GM12878 (cell line): ENCODE measurements at places on chromosomes 7 and 10. TPM values are rescaled to one million over a fixed set of nuclear protein-coding genes. Genes with fewer than 3 reads are reported as not detected.

- no peak overlapping the region for H3K4me3 ChIP-seq
- H3K36me3 ChIP-seq, result no peaks in the 10 kb centered on the region
- no peaks in the 10 kb centered on the region for H3K4me1 ChIP-seq
- DNase-seq, result no peak
These were observed 399.4 kb downstream of the PLXDC2 start for GRCh38 chr10:20215547-20216152.

DNA sequence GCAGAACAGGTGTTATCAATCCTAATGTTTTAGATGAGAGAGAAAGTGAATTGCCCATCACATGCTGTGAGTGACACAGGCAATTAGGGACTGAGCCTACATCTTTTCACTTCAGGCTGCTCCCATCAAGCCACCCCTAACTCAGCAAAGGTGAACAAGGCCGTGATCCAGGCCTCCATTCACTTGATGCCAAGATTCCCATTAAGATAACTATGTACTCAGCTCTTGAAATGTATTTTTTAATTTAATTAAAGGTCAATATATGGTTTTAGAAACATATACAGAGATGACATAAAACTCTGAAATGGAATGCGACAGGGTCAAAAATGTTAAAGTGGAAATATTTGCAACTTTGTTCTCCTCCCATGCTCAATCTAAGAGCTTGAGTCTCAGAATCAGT, 27.9 kb upstream of the UBE2H start:
- no peak overlapping the region for H3K4me3 ChIP-seq

GRCh38 chr7:43591558-43592180, 8.8 kb downstream of the STK17A start:
- H3K27ac ChIP-seq, result peak overlapping the region; percentile 98
- DNase-seq, result no peak
- peaks cover 9% of the 10 kb centered on the region; the same call in 1 of the 2 replicates for H3K36me3 ChIP-seq
- peaks cover 42% of the 10 kb centered on the region for H3K4me1 ChIP-seq
- H3K27me3 ChIP-seq, result no peaks in the 10 kb centered on the region

DNA sequence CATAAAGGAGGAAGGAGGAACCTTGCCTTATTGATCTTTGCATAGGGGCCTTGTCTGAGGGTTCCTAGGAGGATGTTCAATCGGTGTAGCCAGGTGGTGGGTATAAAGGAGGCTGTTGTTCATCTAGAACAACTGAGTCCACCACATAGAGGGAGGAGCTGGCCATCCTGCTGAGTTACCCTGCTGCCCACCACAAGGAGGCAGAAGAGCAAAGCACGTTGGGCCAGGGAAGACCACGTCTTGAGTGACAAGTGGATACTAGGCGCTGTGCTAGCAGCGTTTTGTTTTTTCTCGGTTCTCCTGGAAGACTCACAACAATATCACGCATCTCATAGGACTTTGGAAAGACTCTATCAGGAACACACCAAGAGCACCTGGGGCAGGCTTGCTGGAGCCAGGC, 20.0 kb downstream of the FOXI2 start:
- no peak for DNase-seq
- no peaks in the 10 kb centered on the region for H3K27me3 ChIP-seq
- no peak overlapping the region for H3K27ac ChIP-seq
- H3K36me3 ChIP-seq, result no peaks in the 10 kb centered on the region
- H3K4me1 ChIP-seq, result no peaks in the 10 kb centered on the region

- no peaks in the 10 kb centered on the region for H3K27me3 ChIP-seq
- H3K36me3 ChIP-seq, result no peaks in the 10 kb centered on the region
- no peak for DNase-seq
- H3K4me3 ChIP-seq, result no peak overlapping the region
- H3K4me1 ChIP-seq, result no peaks in the 10 kb centered on the region
These were observed 63.5 kb downstream of the FAM204A start for GRCh38 chr10:118278649-118279048.

- DNase-seq, result no peak
- H3K27ac ChIP-seq, result no peak overlapping the region
- H3K27me3 ChIP-seq, result no peaks in the 10 kb centered on the region
- H3K36me3 ChIP-seq, result no peaks in the 10 kb centered on the region; the same call in 1 of the 2 replicates
- H3K4me1 ChIP-seq, result no peaks in the 10 kb centered on the region
These were observed 485.3 kb downstream of the DNAJB6 start for GRCh38 chr7:157821959-157822687.

DNA sequence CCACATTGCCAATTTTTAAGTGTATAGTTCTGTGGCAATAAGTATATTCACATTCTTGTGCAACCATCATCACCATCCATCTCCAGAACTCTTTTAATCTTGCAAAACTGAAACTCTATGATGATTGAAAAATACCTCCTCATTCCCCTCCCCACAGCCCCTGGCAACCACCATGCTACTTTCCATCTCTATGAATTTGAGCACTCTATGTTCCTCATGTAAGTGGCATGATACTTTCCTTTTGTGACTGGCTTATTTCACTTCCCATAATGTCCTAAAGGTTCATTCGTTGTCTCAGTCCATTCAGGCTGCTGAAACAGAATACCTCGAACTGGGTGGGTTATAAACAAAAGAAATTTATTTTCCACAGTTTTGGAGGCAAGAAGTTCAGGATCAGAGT, 23.4 kb upstream of the EGR2 start:
- no peak overlapping the region for H3K27ac ChIP-seq
- H3K4me1 ChIP-seq, result no peaks in the 10 kb centered on the region
- H3K27me3 ChIP-seq, result no peaks in the 10 kb centered on the region

DNA sequence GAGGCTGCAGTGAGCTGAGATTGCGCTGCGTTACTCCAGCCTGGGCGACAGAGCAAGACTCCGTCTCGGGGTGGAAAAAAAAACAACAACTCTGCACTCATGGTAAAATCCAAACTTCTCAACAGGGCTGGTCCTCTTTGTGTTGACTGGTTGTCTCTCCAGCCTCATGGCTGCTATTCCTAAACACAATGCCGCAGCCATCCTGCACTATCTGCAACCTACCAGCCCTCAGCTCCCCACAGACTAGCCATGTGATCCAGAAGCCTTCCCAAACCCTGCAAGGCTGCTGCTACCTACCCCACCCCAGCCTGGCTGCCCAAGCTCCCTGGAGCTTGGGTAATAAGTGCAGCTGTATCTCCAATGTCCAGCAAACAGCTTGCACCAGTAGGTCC, 11.7 kb downstream of the ZYX start:
- H3K27me3 ChIP-seq, result no peaks in the 10 kb centered on the region
- no peak overlapping the region for H3K27ac ChIP-seq
- peaks cover 7% of the 10 kb centered on the region; the same call in 1 of the 2 replicates for H3K36me3 ChIP-seq
- H3K4me3 ChIP-seq, result no peak overlapping the region
- no peaks in the 10 kb centered on the region for H3K4me1 ChIP-seq
- DNase-seq, result no peak

- no peaks in the 10 kb centered on the region for H3K36me3 ChIP-seq
- no peaks in the 10 kb centered on the region for H3K27me3 ChIP-seq
- H3K27ac ChIP-seq, result no peak overlapping the region
- peaks cover 28% of the 10 kb centered on the region for H3K4me1 ChIP-seq
- no peak for DNase-seq
These were observed 123.9 kb downstream of the DOCK4 start for GRCh38 chr7:112082306-112082705.

DNA sequence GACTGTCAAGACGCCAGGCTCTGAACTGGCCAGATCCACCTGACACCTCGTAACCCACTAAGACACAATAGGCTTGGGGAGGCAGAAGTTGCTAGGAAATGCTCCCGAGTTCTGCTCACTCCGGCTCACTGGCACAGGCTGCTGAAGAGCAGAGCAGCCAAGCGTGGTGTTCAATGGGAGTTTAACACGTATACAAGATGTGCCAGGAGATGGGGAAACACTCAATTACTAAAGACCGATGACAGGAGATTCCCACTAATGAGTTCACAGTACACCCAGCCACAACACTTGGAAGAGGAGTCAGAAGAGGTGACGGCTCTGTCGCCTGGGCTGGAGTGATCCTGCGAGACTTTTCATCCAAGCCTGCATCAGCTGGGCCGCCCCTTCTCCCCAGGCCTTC, 303.4 kb downstream of the GFRA1 start:
- no peaks in the 10 kb centered on the region for H3K4me1 ChIP-seq
- no peak overlapping the region for H3K27ac ChIP-seq
- no peaks in the 10 kb centered on the region for H3K36me3 ChIP-seq
- no peak overlapping the region for H3K4me3 ChIP-seq
- DNase-seq, result no peak

DNA sequence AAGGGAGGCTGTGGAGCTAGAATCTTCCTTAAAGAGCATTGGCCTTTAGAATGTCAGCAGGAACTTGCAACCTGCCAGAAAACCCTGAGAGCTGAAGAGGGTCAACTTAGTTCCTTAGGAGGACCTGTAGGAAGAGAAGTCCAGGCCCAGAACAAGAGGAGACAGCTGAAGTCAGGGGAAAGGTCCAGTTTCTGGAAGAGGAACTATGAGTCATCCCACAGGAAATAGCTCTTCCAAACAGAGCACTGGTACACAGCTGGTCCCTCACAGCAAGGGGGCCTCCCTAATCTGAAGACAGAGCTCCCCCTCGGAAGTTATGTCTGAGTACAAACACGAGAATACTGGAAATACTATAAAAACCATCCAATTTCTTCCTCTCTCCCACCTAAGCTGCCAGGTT, 98.9 kb downstream of the HERPUD2 start:
- no peak for DNase-seq
- H3K27ac ChIP-seq, result no peak overlapping the region
- no peaks in the 10 kb centered on the region for H3K36me3 ChIP-seq
- no peaks in the 10 kb centered on the region for H3K4me1 ChIP-seq
- no peak overlapping the region for H3K4me3 ChIP-seq

- H3K4me3 ChIP-seq, result no peak overlapping the region; the same call in 1 of the 2 replicates
- H3K36me3 ChIP-seq, result peaks cover 5% of the 10 kb centered on the region
- H3K27ac ChIP-seq, result peak overlapping the region; percentile 60
- peak; percentile 47 for DNase-seq
- H3K27me3 ChIP-seq, result no peaks in the 10 kb centered on the region
These were observed 8.3 kb downstream of the PI4K2A start for GRCh38 chr10:97648562-97649404.

GRCh38 chr10:108095932-108096925, 931.7 kb upstream of the SORCS1 start:
- no peaks in the 10 kb centered on the region for H3K27me3 ChIP-seq
- H3K4me1 ChIP-seq, result no peaks in the 10 kb centered on the region
- no peak for DNase-seq

DNA sequence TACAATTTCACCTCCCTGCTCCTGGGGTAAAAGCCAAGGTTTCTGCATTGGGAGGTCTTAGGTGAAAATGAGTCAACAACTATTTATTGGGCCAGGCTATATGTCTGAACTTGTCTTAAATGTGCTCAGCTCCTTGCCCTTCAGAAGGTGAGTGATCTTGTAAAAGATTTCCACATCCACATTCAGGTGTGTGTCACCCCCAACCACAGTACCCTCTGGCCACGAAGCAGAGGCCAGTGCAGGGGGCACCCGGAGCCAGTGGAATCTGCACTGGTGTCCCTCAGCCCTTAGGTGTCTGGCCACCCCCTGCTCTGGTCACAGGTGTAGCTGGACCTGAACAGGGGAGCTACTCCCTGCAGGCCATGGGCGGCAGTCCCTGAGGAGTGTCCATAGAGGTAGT, 198.5 kb downstream of the PAXIP1 start:
- no peak overlapping the region for H3K4me3 ChIP-seq
- H3K4me1 ChIP-seq, result no peaks in the 10 kb centered on the region
- H3K27ac ChIP-seq, result no peak overlapping the region
- DNase-seq, result no peak
- no peaks in the 10 kb centered on the region for H3K36me3 ChIP-seq

DNA sequence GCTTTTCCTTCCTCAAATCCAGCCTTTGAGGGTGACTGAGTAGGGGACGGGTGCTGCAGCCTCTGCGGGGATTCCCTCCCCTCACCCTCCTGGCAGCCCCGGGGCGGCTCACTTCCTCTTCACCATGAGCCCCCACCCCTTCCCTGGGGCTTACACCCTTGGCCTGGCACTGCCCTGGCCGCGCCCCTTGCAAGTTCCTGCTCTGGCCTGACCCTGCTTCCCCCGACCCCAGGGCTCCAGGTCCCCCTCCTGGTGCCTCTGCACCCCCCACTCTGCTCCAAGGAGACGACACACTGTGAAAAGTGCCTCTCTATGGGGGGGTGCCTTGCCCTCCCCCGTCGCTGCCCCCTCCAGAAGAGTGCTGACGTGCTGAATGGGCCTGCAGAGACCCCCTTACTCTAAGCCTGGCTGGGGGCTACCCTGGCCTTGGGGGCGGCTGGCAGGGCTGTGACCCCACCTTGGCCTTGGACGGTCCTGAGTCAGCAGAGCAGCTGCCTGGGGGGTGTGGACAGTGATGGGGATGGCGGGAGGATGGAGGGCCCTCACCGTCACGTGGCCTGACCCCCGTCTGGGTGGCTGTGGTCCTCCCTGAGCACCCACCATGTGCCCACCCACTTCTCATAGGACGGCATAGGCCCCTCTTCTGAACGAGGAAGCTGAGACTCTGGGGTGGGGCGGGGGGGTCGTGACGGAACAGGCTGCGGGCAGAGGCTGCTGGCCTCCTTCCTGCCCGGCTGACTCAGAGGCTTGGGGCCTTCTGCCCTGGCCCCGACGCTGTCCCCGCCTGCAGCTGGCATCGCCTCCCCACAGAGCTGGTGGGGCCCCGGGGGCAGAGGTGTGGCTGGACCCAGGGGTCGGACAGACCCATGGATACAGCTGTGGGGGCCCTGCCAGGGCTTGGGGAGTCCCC, 9.8 kb downstream of the LFNG start:
- peak overlapping the region; percentile 61 for H3K27ac ChIP-seq
- peaks cover 29% of the 10 kb centered on the region for H3K4me1 ChIP-seq
- H3K36me3 ChIP-seq, result no peaks in the 10 kb centered on the region
- no peak overlapping the region for H3K4me3 ChIP-seq

- no peak overlapping the region for H3K27ac ChIP-seq
- no peaks in the 10 kb centered on the region for H3K36me3 ChIP-seq
- no peak overlapping the region for H3K4me3 ChIP-seq
- no peaks in the 10 kb centered on the region for H3K27me3 ChIP-seq
- DNase-seq, result no peak
- no peaks in the 10 kb centered on the region for H3K4me1 ChIP-seq
These were observed 101.5 kb downstream of the GFRA1 start for GRCh38 chr10:116171505-116171904.

DNA sequence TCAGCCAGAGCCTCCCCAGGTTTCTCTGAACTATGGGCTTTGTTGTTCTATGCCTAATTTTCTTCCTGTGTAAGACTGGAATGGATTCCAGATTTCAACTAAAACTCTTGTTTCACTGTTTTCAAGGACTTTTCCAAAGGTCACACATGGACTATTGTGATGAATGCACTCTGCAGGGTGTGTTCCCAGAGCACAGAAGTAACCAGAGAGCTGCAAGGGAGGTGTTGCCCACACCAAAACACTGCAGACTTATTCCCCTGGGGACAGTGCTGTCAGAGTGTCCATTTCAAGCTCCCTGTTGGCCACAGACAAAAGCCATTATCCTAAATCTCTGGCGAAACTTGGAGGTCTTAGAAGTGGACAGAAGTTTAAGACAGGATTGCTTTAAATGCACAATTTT, 231.6 kb downstream of the TRIL start:
- peaks cover 7% of the 10 kb centered on the region for H3K36me3 ChIP-seq
- H3K27me3 ChIP-seq, result no peaks in the 10 kb centered on the region
- H3K4me3 ChIP-seq, result no peak overlapping the region

Gene AGR3
- total RNA-seq, result not detected in 2 replicates

Gene CALML5
- not detected in 2 replicates for total RNA-seq

Gene AFAP1L2
- 0.37 and 0.49 TPM in 2 replicates for total RNA-seq

Gene AGAP6
- 14.3 and 14.7 TPM in 2 replicates for total RNA-seq

Gene SGCE
- 38.6 and 44.1 TPM in 2 replicates for total RNA-seq

Gene NUTM2A
- 0.38 TPM in 1 of 2 replicates, not detected in the other for total RNA-seq
